ENCODE measurements at places on chromosomes 2 and 18.
A peak's percentile ranks its signal among the peaks of the same experiment; 100 is the strongest.

DNA sequence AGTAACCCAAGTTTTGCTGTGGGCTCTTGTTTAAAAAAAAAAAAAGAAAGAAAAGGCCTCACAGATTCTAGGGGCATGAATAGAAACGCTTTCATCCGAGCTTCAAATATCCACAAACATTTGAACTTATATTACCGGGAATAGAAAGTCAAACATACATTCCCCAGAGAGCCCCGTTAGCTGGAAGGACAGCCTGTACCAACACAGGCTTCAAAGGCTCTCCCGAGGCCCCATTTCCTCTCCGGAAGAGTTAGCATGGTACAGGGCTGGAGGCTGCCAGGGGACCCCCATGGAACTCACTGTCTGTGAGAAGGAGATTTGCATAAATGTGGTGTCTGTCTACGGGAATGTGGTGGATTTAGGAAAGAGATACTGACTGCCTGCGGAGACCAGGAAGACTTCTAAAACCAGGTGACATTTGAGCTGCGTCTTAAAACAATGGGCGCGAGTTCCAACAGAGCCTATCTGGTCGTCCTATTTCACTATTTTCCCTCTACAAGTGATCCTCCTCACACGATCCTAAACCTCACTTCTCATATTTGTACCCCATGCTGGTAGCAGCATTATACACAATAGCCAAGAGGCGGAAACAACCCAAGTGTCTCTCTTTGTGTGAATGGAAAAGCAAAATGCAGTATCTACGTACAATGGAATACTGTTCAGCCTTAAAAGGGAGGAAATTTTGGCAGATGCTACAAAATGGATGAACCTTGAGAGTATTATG, 820 bp upstream of the MATN3 start:
- peaks cover 15% of the 10 kb centered on the region for H3K27me3 ChIP-seq
- H3K27ac ChIP-seq = no peak overlapping the region
- no peak for DNase-seq
- H3K36me3 ChIP-seq = no peaks in the 10 kb centered on the region
- peak overlapping the region; percentile 47 for H3K4me3 ChIP-seq

DNA sequence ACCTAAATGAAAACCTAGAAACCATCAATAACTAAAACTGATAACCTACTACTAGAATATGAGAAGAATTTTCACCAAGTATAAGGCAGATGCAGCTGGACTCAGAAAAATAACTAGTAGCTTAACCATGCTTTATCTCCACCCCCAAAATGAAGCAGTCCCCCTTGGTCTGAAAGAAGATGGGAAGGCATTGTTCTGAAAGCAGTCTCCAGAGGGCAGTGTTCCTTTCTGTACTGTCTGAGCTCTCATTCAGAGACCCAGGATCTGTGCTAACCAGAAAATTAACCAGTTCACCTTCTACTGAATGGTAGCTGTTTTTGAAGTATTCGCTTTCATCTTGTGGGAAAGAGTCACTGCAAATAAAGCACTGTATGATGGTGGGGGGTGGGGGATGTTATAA, 273.0 kb downstream of the PDE11A start:
- H3K27me3 ChIP-seq = no peaks in the 10 kb centered on the region
- H3K36me3 ChIP-seq = no peaks in the 10 kb centered on the region
- peak; percentile 18 for DNase-seq
- H3K27ac ChIP-seq = no peak overlapping the region
- no peaks in the 10 kb centered on the region for H3K4me1 ChIP-seq
- no peak overlapping the region for H3K4me3 ChIP-seq

GRCh38 chr2:189426886-189427285, 14.4 kb upstream of the WDR75 start:
- H3K4me1 ChIP-seq = no peaks in the 10 kb centered on the region
- no peak overlapping the region for H3K4me3 ChIP-seq
- DNase-seq = no peak
- H3K27me3 ChIP-seq = no peaks in the 10 kb centered on the region

GRCh38 chr18:45935591-45936335, 31.4 kb downstream of the EPG5 start:
- no peak for DNase-seq
- H3K27me3 ChIP-seq = no peaks in the 10 kb centered on the region

- DNase-seq = peak; percentile 87
- no peaks in the 10 kb centered on the region for H3K27me3 ChIP-seq
- H3K36me3 ChIP-seq = no peaks in the 10 kb centered on the region
- peaks cover 4% of the 10 kb centered on the region for H3K4me1 ChIP-seq
- H3K4me3 ChIP-seq = peak overlapping the region; percentile 54
Observed at GRCh38 chr18:54223568-54224241, 764 bp downstream of the MBD2 start.

DNA sequence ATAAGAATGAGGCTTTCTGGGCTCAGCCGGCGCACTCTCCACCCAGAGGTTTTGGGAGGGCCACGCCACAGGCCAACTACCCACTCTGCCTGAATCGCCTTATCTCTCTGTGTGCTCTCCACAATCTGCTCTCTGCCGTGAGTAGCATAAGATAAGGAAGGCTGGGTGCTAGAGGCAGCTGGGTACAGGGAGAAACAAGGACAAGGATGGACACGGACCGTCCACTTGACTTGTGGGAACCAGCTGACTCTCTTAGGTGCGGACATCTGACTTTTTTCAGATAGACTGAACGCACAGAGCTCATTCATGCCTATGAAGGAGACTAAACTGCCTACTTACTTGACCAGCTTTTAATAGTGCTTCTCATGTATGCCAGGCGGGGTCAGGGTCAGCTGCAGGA, 14.3 kb downstream of the NPAS2 start:
- no peak overlapping the region for H3K27ac ChIP-seq
- no peak overlapping the region for H3K4me3 ChIP-seq
- no peaks in the 10 kb centered on the region for H3K27me3 ChIP-seq
- DNase-seq = no peak
- H3K4me1 ChIP-seq = peaks cover 7% of the 10 kb centered on the region

DNA sequence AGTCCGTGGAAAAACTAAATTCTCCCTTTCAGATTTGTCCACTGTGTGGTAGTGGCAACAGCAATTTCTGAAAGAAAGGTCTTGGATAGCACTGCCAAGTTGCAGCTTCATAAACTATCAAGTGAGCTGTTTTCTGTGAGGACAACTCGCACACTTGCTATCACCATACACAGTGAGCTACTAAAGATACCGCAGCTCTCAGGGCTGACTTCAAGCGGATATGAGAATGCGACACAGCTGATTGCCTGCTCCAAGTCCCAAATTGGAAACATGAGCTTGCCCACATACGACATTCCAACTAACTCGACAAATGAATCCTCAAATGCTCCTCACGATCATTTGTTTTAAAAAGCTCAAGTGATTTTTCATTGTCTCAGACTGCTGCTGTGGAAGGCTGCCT, 46.2 kb downstream of the E2F6 start:
- no peak overlapping the region for H3K4me3 ChIP-seq
- no peaks in the 10 kb centered on the region for H3K27me3 ChIP-seq
- no peak for DNase-seq
- H3K4me1 ChIP-seq = no peaks in the 10 kb centered on the region
- H3K27ac ChIP-seq = no peak overlapping the region

DNA sequence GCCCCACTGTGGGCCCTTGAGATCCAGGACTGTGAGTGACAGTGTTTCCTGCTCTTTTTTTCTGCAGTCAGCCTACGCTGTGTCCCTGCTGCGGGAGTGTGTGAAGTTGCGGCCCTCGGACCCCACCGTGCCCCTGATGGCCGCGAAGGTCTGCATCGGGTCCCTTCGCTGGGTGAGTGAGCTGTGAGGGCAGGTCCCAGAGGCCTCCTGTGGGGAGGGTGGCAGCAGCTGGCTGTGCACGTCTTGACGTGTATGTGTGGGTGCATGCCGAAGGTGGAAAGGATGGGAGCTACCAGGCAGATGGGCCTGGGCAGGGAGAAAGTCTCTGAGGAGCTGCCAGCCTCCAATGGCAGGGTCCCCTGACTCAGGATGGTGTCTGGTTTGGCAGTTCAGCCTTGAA, 95.7 kb upstream of the MCFD2 start:
- H3K36me3 ChIP-seq = no peaks in the 10 kb centered on the region
- no peak overlapping the region for H3K4me3 ChIP-seq
- no peaks in the 10 kb centered on the region for H3K4me1 ChIP-seq
- DNase-seq = no peak
- H3K27ac ChIP-seq = no peak overlapping the region

DNA sequence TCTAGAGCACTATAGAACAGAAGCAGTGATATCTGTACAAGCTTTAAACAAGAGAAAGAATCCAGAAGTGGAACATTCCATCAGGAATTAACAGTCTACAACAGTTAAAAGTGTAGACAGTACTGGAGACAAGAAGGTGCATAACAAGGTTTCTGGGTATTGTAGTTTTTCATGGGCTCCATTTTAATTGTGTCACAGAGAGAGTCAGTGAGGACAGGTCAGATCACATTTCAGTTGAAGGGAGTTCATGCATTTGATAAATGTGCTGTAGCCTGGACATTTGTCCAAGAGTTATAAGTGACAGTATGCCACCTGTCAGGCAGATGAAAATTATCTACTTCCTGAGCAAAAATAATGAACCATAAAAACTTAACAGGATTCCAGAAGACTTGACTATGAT, 328.6 kb downstream of the CNTNAP5 start:
- H3K4me3 ChIP-seq = no peak overlapping the region
- no peaks in the 10 kb centered on the region for H3K27me3 ChIP-seq
- no peaks in the 10 kb centered on the region for H3K4me1 ChIP-seq
- H3K27ac ChIP-seq = no peak overlapping the region
- no peak for DNase-seq

- H3K27me3 ChIP-seq = no peaks in the 10 kb centered on the region
- H3K36me3 ChIP-seq = no peaks in the 10 kb centered on the region
- H3K4me1 ChIP-seq = no peaks in the 10 kb centered on the region
- no peak overlapping the region for H3K27ac ChIP-seq
Observed at GRCh38 chr2:37851428-37851827, 73.7 kb upstream of the RMDN2 start.

DNA sequence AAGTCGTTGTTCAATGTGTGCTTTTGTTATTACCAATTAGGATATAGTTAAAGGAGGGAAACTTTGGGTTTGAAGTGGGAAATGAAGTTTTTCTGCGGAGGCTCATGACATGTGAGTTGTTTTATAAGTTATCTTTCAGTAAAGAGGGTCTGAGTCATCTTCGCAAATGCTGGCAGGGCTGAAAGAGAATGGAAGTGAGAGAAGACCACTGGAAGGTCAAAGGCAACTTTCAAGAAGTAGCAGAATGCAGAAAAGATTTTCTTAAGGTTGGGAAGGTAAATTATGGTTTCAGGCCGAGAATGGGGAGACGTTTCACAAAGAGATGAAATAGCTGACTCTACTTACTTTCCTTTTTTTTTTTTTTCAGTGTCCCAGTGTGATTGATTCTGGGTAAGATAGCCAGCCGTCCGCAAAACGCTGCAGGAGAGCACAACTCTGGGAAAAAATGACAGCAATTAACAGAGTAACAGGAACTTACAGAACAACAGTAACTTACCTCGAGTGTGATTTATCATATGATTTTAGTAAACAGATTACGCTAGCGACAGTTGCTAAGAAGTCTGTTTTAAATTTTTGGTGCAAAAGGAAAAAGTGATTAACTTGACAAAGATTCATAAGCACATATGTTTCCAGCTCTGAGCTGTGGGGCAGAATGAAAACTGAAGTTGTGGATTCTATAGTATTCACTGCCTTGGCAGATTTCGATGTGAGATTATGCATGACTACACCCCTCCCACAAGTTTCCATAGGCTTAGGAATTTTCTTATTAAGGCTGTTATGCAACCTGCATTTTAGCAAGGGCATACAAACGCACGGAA, 46.8 kb upstream of the ACTR3 start:
- no peak overlapping the region for H3K4me3 ChIP-seq
- no peaks in the 10 kb centered on the region for H3K36me3 ChIP-seq
- no peak overlapping the region for H3K27ac ChIP-seq
- H3K27me3 ChIP-seq = no peaks in the 10 kb centered on the region

DNA sequence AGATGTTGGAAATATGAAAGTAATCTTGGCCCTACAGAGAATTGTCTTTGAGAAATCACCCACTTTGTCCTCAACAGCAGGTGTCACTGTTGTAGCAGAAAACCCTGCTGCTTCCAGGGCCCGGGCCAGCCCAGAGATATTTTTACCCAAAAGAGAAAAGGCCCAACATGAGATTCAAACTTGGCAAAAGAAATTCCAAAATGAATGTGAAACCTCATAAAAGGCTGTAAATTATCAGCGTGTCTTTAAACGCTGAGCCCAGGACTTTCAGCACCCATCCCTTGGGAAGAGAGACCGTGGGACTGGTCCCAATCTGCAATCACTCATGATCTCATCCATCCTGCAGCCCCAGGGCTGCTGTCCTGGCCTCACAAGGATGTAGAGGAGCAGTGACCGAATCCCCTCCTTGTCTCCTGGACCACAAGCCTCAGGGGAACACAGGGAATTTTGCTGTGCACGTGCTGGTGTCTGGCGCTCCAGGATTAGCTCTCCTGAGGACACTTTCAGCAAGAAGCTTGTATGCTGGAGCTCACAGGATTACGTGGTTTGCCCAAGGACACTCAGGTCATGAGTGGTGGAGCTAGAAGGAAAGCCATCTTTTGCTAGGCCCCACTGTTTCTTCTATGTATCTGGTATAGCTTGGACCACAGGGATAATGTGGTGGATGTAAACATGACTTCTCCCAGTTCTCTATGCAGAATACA, 202.1 kb downstream of the RNF144A start:
- no peak overlapping the region for H3K4me3 ChIP-seq
- no peaks in the 10 kb centered on the region for H3K27me3 ChIP-seq
- no peaks in the 10 kb centered on the region for H3K4me1 ChIP-seq

DNA sequence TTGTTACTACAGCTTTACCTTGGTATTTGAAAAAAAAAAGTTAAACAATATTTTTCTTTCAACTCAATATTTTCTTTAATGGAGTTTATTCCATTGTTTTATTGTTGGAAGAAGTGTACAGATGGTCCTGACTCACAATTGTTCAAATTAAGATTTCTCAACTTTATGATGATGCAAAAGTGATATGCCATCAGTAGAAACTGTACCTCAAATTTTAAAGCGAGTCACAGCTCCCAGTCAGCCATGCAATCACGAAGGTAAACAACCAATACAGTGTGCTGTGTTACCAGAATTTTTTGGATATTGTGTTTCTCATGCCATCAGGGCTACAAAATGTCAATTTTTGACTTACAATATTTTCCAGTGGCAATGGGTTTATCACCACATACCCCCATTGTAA, 54.0 kb upstream of the COL5A2 start:
- H3K27me3 ChIP-seq = no peaks in the 10 kb centered on the region
- H3K4me3 ChIP-seq = no peak overlapping the region
- DNase-seq = no peak
- H3K4me1 ChIP-seq = no peaks in the 10 kb centered on the region

- no peak overlapping the region for H3K27ac ChIP-seq
- no peaks in the 10 kb centered on the region for H3K36me3 ChIP-seq
- H3K4me3 ChIP-seq = no peak overlapping the region
- no peaks in the 10 kb centered on the region for H3K4me1 ChIP-seq
- H3K27me3 ChIP-seq = no peaks in the 10 kb centered on the region
- DNase-seq = no peak
Observed at GRCh38 chr2:63440612-63441011, 147.7 kb downstream of the WDPCP start.
